ENCODE measurements at places on chromosomes 4 and X.

GRCh38 chr4:167541286-167541685 is 307.0 kb upstream of the SPOCK3 start:
- DNase-seq = no peak

- peak; percentile 73 for DNase-seq
Observed at GRCh38 chr4:142452161-142452855, 393.8 kb downstream of the INPP4B start.

DNA sequence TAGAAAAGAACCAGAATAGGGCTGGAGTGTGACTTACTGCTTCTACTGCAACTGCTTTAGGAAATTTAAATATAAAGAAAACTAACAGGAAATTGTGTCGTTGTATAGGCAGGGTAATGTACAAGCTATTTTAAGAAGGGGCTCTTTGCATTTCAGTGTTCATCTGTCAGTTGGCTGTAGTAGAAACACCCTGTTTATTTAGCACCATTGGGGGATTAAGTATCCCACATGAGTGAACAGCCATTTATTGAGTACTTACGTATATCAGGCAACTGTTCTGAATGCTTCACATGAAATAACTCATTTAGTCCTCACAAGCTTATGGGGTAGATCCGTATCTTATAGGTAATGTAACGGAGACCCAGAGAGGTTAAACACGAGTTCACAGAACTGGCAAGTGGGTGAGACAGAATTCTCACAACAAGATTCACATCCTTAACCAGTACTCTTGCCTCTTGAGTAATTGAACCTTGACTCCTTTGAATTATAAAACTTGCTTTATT is 23.9 kb downstream of the STIM2 start:
- DNase-seq = no peak

GRCh38 chrX:39690541-39691415 is 407.0 kb downstream of the BCOR start:
- DNase-seq = no peak

GRCh38 chr4:88814043-88814617 is 116.5 kb upstream of the NAP1L5 start:
- no peak for DNase-seq

DNA sequence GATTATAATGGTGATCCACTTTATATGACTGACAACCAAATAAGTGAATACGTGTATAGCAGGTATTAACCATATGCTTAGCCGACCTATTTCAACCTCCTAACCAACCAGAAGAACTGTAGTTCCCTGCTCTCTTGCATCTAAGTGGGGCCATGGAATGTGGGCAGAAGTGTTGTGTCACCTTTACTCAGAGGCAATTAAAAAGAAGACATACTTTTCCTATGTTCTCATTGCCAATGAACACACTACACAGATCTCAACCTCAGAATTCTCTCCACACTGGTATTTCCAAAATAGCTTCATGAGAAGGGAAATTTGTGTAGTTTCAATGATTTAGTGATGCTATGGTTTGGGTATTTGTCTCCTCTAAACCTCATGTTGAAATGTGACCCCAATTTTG is 3.2 kb upstream of the NFKB1 start:
- DNase-seq = no peak

GRCh38 chr4:25060241-25060962 is 29.7 kb upstream of the LGI2 start:
- DNase-seq = peak; percentile 11

GRCh38 chr4:72494156-72494555 is 74.9 kb downstream of the ADAMTS3 start:
- no peak for DNase-seq

GRCh38 chrX:118726887-118727685 is at the start of gene IL13RA1:
TSS of gene IL13RA1 (plus strand) at chrX:118727606. CDS start at chrX:118727639, 33 bp downstream.
- peak; percentile 67 for DNase-seq

- no peak for DNase-seq
Observed at GRCh38 chr4:15888515-15888914, 50.0 kb downstream of the FGFBP1 start.

GRCh38 chrX:83008415-83008814 is 499.7 kb upstream of the POU3F4 start:
- peak; percentile 1 for DNase-seq
